ENCODE measurements at places on chromosomes 11 and 22.

DNA sequence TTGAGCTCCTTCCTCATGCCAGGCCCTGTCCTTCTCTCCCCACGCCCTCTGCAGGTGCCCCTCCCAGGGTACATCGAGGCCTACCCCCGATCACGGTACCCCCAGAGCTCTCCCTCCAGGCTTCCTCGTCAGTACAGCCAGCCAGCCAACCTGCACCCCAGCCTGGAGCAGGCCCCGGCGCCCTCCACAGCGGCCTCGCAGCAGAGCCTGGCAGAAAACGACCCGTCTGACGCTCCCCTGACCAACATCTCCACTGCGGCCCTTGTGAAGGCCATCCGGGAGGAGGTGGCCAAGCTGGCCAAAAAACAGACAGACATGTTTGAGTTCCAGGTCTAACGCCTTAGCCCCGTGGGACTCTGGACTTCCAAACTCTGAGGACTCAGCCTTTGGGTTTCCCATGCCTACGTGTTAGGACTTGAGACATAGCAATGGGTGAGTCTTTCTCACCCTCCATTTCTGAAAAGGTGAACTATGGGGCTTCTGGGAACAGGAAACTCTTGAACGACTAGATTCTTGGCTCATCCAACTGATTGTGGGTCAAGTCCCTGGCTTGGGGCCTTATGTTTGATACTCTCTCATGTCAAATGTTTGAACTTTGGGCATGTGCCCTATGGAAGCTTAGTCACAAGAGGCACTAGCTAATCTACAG, 32.7 kb downstream of the C11orf91 start:
- DNase-seq, result no peak

GRCh38 chr22:45188779-45189178, 25.1 kb downstream of the NUP50 start:
- no peak for DNase-seq

DNA sequence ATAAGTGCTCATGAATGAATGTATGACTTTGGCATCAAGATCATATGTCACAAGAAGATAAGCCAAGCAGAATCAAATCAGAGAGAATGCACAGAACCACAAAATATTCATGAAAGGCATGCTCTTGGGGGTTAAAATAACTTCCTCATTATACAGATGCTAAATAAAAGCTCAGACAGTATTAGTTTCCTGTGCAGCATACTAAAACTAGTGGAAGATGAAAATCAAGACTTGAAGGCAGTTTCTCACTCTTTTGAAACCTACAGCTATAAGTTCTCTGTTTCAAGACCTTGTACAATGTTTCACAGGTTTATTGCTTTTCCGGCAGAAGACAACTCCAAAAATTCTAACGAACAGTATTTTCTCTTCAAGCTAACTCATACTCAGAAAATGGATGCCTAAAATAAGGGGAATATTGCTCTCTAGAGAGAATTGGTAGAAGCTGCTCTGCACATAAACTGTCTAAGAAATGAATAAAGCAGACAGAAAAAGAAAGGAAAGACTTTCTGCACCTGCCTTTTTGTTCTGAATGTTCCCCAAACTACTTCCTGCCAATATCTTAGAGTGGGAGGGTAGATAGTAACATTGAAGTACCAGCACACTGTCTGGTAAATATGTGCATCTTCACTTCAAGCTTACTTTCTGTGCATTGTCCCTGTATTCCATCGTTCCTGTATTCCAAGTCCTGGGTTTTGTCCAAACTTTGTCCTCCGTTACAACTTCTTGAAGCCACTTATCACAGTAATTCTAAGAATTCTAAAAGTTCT, 639.4 kb upstream of the FAT3 start:
- no peak for DNase-seq

DNA sequence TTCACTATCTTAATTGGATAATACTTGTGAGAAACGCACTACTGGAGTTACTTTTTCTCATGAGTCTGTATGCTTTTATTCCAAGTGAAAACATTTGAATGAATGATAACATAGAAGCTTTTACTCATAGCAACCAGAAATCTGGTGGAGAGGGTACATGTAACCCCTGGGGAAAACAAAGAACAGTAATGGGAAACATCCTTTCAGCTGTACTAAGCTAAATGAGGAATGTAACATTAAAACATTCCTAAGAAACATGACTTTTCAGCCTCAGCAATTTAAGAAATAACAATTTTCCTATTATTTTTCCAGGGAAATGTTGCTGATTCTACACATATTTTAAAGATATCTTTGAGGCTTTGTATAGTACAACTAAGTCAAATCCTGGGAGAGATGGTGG, 97.2 kb upstream of the CEP126 start:
- no peak for DNase-seq

GRCh38 chr22:44638971-44639760, 62.8 kb upstream of the PRR5 start:
- DNase-seq, result no peak

DNA sequence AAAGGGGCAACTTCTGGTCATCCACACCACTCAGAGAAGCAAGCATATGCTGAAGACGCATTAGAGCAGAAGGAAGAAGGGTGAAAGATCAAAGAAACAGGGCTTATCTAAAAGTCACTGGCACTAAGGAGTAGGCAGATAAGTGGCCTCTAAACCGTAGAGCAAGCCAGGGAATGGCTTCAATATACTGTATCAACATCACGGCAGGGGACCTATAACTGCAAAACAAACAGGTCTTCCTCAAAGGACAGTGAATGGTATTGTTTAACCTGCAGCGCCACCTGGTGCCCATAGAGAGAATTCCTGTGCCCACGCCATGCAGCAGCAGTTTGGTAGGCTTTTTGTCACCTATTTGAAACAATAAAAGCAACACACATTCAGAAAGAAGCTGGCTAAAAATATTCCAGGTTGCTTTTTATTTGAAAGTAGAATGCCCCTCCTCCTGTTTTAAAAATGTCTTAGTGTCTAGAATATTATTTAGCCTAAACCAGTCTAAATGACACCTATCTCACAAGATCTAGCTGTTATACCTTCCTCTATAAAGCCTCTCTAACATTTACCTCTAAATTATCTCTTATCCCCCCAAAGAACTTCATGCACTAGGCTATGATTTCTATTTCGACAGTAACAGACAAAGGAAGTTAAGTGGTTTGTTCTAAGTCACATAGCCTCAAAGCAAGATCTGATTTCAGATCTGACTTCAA, 21.8 kb downstream of the SNX19 start:
- DNase-seq, result peak; percentile 57

- peak; percentile 73 for DNase-seq
Measured at GRCh38 chr22:41401781-41402648, 20.3 kb downstream of the TEF start.

- DNase-seq, result peak; percentile 52
Measured at GRCh38 chr22:17264321-17265052, 45.3 kb upstream of the ADA2 start.

DNA sequence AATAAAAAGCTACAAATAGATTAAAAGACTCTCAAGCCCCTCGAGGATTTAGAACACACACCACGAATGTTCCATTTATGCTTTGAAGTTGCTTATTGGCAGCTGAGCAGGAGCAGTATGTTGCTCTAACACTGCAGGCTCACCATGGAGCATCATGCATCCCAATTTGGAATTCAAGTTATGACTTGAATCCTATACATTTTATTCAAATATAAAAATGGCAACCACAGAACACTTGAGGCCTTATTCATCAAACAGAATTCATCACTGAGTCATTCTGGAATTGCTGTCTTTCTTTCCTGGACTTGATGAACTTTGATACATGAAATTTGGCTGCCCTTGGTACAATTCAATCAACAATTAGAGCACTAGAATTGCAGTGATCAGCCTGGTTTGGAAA, 24.5 kb upstream of the BLID start:
- DNase-seq, result no peak

DNA sequence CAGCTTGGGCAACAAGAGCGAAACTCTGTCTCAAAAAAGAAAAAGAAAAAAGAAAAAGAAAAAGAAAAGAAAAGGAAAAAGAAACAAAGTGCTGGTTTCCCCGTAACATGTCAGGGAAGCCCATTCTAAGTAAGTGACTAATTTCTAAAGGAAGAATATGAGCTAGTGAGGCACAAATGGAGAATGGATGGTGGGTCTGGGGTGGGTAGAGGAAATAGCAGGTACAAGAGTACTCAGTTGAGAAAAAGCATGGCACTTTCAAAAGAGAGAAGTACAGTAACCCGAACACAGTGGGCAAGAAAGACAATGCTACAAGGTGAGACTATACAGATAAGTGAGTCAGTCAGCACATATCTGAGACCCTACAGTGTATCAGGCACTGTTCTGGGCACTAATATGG, 4.5 kb downstream of the MAJIN start:
- DNase-seq, result no peak

- no peak for DNase-seq
Measured at GRCh38 chr22:17753401-17753989, 20.8 kb downstream of the BID start.

- no peak for DNase-seq
Measured at GRCh38 chr11:13620063-13620462, 48.4 kb upstream of the FAR1 start.

DNA sequence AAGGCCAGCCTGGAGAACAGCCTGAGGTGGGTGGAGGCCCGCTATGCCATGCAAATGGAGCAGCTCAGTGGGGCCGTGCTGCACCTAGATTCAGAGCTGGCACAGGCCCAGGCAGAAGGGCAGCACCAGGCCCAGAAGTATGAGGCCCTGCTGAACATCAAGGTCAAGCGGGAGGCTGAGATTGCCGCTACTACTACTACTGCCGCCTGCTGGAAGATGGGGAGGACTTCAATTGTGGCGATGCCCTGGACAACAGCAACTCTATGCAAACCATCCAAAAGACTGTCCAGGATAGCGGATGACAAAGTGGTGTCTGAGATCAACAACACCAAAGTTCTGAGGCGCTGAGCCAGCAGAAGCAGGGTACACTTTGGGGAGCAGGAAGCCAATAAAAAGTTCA, 3.1 kb upstream of the TMEM218 start:
- no peak for DNase-seq
